ENCODE measurements at places on chromosomes 1 and 21.
A peak's percentile ranks its signal among the peaks of the same experiment; 100 is the strongest.

DNA sequence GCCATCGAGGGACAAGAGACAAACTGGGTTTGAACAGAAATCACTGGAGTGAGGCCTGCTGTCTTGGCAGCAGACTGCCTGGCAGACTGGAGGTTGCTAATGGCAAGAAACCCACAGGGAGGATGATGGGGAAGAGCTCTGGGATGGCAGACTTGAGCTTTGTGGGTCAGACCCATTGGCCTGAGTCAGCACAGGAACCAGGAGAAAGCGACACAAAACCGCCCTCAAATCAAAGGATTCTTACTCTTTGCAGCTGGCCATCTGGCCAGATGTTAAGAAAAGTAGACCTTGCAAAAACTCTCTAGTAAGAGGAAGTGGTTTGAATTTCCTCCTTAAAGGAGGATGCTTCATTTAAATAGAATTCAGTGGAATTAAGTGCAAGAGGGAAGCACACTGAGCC lies 195.2 kb upstream of the JUN start:
- no peak for DNase-seq

- no peak for DNase-seq
Observed at GRCh38 chr1:196305216-196305615, 303.0 kb downstream of the KCNT2 start.

DNA sequence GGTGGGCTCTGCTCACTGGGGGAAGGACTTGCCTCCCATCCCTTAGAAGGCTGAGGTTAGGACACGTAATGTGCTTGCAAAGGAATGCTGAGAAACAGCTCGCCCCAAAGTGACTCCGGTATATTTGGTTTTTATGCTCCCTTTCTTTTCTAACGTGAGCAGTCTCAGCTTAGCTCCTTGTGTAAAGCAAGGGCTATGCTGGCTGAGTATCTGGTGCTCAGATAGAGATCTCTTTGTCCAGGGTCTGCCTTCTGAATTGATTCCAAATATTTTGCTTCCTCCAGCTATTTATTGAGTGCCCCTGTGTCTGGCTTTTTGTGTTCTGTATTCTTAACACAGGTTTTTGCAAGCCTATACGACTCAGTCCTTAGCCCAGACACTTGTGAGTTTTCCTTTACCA lies 94.5 kb upstream of the ARTN start:
- DNase-seq, result no peak

- peak; percentile 11 for DNase-seq
Observed at GRCh38 chr1:164716992-164717703, 158.2 kb downstream of the PBX1 start.

DNA sequence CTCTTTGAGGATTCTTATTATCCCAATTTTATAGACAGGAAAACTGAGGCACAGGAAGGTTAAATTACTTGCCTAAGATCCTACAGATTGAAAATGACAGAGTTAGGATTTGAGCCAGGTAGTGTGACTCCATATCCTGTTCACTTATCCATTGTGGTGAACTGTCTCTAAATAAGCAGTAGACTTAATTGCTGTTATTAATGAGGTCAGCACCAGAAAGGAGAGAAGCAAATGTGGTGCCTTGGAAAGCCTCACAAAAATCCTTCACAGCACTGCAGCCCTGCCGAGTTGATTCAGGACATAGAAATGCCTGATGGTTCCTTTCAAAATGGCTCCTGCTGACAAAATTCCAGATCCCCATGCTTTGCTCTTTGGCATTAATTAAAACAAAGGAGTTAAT lies 193.3 kb upstream of the BEND5 start:
- no peak for DNase-seq

DNA sequence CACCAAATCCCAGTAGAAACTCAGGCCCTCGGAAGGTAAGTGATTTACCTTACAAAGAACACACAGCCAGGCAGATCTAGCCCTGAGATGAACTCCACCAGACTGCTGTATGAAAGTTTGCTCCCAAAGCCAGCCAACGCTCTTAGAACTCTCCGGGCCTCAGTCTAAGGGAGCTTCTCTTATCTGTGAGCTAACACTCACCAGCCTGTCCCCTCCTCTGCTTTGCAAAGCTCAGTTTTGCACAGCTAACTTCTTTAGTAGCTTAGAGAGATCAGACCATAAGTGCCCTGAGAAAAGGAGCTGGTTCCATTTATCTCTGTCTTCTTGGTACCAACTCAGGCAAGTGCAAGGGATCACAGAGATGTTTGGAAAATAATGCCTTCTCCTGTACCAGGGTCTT lies 195.8 kb upstream of the JUN start:
- no peak for DNase-seq

- DNase-seq, result no peak
Observed at GRCh38 chr1:205610901-205611466, 20.8 kb downstream of the ELK4 start.

Measured in NCI-H774 (cell line).